ENCODE measurements at places on chromosomes 11 and 22.

DNA sequence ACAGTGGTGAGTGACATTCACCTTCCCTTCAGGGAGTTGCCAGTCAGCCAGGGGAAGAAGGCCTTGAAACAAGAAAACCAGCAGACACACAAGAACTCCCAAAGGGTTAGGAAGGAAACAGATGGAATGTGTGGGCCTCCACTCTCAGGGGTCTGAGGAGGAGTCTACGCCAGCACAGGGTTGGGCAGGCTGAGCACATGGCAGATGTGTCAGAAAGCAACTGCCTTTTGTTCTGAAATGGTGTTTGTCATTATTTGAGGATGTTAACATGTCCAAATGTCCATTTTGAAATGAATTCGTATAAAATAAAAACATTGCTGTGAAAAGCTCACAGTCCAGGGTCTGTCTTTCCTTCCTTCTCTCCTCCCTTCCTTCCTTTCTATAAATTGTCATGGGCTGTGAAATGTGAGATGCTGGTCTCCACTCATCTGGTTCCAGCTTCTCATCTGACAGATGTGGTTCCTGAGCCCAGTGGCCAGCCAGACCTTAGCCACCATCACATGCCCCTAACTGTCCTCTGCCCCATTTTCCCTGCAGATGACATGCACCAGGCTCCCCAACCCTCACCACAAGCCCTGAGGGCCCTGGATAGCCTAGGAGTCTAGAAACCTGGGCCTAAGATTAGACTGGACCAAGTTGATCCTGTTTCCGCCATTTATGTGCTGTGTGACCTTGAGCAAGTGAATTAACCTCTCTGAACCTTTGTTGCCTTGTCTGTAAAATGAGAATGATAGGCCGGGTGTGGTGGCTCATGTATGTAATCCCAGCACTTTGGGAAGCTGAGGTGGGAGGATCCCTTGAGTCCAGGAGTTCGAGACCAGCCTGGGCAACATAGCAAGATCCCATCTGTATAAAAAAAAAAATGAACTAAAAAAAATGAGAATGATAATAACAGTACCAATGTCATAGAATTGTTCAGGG, 56.2 kb upstream of the CRYBB3 start:
- DNase-seq: no peak

- DNase-seq: no peak
These were observed 9.2 kb upstream of the CBL start for GRCh38 chr11:119196833-119197483.

DNA sequence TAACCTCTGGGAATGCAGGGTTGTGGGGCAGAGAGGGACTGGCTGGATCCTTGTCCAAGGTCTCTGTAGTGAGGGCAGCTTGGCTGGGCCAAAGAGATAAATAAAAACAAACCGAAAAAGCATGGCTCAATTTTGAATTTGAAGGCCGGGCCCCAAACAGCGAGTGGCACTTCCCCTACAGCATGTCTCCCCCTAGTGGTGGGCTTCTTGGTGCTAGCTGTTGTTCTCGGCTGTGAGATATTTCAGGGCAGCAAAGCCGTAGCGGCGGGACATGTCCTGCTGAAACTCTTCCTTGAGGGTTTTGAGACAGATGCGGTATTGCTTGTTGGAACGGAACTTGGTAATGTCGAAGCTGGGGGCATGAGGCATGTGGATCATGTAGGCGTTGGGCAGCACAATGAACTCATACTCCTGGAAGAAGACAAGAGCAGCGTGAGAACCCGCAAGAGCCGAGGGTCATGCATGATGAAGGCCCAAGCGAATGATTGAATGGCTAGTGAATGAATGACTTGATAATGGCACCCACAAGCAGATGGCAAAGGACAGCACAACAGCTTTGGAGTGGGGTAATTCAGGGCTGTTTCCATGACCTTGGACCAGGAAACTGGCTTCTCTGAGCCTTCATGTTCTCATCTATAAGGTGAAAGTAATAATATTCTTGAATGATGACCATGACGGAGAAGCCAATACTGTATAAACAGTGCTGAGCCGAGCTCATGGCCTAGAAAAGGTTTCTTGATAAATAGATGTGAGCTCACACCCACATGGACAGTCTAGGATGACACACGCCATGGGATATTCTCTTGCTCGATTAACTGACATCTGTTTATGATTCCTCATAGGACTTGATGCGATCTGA, 216.3 kb upstream of the SYN3 start:
- DNase-seq: peak; percentile 48

- DNase-seq: no peak
These were observed 28.3 kb upstream of the SOX10 start for GRCh38 chr22:38012604-38013072.

- no peak for DNase-seq
These were observed 9.1 kb upstream of the SESN3 start for GRCh38 chr11:95239871-95240649.

- DNase-seq: no peak
These were observed 69.1 kb downstream of the CDKN1C start for GRCh38 chr11:2816523-2816922.

- no peak for DNase-seq
These were observed 15.3 kb downstream of the PHF21B start for GRCh38 chr22:44994399-44995104.

DNA sequence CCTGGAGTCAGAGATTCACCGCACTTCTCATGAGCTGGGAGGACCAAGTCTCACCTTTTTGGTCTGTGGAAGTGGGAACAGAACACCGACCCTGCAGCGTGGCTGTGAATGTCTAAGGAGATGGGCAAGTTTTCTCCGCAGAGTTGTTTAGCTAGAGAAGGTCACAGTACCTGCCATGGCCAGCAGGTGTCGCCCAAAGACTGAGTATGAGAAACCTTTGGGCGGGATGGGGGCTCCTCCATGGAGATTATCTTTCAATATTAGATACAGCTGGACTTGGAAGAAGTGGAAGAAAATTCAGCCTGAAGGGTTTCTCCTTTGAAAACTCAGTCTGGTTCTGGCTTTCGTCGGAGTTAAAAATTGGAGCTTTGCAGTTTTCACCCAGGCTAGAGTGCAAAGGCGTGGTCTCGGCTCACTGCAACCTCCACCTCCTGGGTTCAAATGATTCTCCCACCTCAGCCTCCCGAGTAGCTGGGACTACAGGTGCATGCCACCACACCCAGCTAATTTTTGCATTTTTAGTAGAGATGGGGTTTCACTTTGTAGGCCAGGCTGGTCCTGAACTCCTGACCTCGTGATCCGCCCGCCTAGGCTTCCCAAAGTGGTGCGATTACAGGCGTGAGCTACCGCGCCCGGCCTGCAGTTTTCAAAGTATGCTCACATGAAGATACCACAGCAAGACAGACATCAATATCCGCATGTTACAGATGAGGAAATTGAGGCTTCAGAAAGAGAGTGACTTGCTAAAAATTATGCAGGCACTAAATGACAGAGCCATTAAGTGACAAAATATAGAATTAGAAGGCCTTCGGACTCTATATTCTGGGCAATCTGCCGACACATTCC, 10.7 kb upstream of the DSCAML1 start:
- DNase-seq: no peak

GRCh38 chr11:59841514-59841913, 3.8 kb downstream of the CBLIF start:
- DNase-seq: no peak

GRCh38 chr22:33528183-33528582, 392.1 kb downstream of the LARGE1 start:
- DNase-seq: no peak

DNA sequence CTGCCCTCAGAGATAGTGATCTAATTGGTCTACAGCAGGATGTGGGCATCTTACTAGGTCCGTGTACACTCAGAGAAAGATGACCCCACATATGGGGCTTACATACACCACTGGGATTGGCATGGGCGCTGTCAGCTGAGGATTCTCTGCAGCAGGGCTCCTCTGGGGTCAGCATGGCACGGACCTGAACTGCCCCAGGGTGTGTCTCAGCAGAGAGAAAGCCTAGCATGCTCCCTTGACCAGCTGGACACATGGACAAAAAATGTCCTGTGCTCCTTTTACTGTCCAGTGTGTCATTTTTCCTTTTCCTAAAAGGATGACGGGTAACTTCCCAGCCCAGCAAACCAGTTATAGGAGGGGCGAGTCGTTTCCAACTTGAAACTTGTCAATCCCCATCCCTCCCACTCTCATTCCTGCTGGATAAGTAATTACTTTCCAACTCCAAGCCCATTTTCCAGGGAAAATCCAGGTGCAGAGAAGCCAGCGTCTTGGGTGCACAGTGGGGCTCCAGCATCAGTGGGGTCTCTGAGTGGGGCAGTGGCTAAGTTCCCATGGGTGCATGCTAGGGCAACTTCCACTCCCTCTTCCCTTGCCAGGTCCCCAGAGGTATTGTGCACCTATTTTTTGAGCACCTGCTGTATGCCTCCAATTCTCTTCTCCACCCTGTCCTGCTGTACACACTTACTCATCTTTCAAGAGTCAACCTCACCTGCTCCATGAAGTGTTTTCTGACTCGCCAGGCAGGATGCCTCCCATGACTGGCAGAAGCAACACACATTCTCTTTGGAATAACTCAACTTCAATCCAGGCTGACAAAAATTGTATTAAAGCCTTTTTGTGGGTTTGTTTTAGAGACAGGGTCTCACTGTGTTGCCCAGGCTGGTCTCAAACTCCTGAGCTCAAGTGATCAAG, 5.0 kb downstream of the VSTM5 start:
- DNase-seq: no peak

GRCh38 chr11:99693941-99694492, 673.3 kb downstream of the CNTN5 start:
- DNase-seq: no peak

GRCh38 chr11:102293873-102294601, 23.2 kb upstream of the BIRC3 start:
- DNase-seq: peak; percentile 68

- DNase-seq: no peak
These were observed 31.2 kb downstream of the ALG9 start for GRCh38 chr11:111840143-111840542.

- DNase-seq: no peak
These were observed 29.2 kb upstream of the MUC5AC start for GRCh38 chr11:1128311-1129142.

GRCh38 chr11:115710426-115710825, 206.2 kb upstream of the CADM1 start:
- DNase-seq: no peak

GRCh38 chr11:118056806-118057205, 20.1 kb upstream of the TMPRSS4 start:
- no peak for DNase-seq

DNA sequence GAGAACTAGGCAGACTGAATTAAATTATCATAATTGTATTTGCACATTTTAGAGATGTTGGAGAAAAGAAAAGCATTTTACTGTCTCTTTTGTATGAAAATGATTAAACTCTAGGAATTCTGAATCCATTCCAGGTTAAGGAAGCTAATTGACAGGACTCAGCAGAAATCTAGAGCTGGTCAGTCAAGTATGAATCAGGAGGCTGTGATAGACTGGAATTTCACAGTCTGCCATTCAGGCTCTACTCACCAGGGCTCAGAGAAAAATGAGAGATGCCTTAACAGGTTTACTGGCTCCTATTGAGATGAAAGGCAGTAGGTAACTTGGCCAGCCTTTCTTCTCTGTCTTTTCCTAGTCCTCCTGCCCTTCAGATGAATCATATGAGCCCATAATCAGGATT, 693.9 kb upstream of the CHORDC1 start:
- DNase-seq: no peak

DNA sequence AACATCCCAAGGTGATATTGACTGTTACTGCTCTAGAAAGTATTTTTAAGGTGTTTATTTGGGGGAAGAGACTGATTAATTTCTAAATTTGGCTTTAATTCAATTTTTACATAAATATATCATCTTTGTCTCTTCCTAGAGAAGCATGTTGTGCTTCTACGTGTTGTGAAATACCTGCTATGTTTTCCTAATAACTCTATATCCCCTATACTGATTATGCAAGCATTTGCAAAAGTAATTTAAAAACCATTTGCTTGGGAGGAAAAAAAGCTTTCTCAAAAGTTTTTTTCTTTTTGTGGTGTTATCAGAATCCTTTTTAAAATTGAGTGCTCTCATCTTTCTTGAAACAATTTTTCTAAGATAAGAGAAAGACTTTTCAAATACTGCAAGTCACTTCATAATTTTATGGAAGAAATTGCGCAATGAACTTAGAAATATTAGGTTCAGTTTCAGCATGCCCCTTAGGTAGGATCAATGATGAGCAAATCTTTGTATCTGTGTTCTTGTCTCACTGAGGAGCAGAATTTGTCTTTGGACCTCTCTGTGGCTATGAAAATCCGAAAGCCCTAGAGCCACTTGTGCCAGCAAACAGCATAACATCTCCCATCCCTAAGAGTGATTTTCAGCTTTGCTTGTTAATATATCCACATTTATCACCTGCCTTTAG, 7.4 kb upstream of the BLID start:
- no peak for DNase-seq

DNA sequence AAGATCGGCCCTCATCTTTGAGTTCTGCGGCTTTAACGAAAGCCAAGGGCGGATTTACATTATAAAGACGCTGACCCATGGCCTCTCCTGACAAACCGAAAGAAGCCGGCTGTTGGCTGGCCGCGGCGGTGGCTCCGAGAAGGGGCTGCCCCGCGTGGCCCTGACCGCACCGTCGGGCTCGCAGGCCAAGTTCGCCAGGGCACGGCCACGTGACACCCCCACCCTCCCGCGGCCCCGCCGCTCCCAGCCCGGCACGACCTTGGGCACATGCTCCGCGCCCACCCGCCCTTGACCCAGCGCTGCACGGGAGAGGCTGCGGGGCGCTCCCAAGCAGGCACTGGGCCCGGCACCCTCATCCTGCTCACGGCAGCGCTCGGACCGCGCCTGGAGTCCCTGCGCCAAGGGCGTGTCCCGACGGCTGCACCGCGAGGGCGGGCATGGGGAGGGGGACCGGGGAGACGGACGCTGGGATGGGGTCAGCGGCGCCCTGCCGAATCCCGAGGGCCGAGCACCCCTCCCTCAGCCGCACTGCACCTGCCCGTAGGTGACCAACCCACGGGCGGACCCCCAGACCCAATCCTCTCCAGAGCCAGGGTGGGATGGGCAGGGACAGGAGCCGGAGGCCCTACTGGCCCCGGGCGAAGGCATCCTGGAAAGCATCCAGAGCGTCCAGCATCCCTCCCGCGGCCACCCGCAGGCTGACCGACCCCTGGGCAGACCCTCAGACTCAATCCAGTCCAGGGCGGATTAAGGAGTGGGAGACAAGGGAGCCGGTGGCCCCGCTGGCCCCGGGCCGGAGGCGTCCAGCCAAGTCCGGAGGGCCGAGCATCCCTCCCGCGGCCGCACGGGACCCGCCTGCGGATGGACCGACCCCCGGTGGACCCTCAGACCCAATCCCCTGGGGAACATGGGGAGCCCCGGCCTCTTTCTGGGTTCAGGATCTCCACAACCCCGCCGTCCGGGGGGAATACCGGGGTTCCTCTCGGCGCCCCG, 759 bp downstream of the CPT1A start:
- peak; percentile 52 for DNase-seq

DNA sequence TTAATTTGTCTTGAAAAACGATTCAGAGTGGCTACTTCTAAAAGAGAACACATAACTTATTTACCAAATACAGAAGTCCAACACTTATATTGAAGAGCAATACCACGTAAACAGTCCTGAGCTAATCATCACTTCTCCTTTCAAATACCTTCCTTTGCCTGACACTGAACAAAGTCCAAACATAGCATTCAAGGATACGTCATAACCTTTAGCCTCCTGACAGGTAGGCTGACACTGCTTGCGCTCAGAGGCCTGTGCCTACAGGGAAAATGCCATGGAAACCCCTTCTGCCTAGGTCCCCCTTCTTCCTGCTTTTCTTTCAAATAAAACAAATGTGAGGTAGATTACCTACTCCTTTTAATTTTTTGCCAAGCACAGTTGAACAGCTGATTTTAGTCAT, 510.0 kb downstream of the INSC start:
- no peak for DNase-seq

- no peak for DNase-seq
These were observed 133.5 kb upstream of the CADM1 start for GRCh38 chr11:115637599-115638241.

- DNase-seq: no peak
These were observed 29.9 kb downstream of the SHANK2 start for GRCh38 chr11:71222318-71223080.

Measured in GM06990 (cell line).